Activated CD8-positive, alpha-beta memory T cell treated with anti-CD3 and anti-CD28 coated beads, Interleukin-2, amount 10 ng/mL, durations not matched to agents 7 days and 5 days (primary cell): ENCODE measurements at places on chromosomes 6 and 20. TPM values are rescaled to one million over a fixed set of nuclear protein-coding genes. Genes with fewer than 3 reads are reported as not detected.

Gene SLC35F1
- total RNA-seq = not detected

Gene GATA5
- total RNA-seq = not detected

Gene ULBP1
- 0.82 TPM for total RNA-seq

Gene NINL
- total RNA-seq = 2.1 TPM

Gene CARMIL1
- 3.4 TPM for total RNA-seq

Gene DEFB132
- total RNA-seq = not detected

Gene INSM1
- total RNA-seq = 0.12 TPM

Gene MED23
- total RNA-seq = 28.4 TPM

Gene SLCO4A1
- 74.7 TPM for total RNA-seq

Gene MARCKS
- 0.30 TPM for total RNA-seq

Gene GSTA2
- not detected for total RNA-seq

Gene B3GALT4
- 14.0 TPM for total RNA-seq

Gene SNTA1
- 3.7 TPM for total RNA-seq

Gene PHACTR1
- 2.2 TPM for total RNA-seq

Gene PTGIS
- total RNA-seq = 15.1 TPM

Gene CDK19
- total RNA-seq = 29.4 TPM
